Stimulated activated CD4-positive, alpha-beta T cell treated with anti-CD3 and anti-CD28 coated beads, Interleukin-2, amount 100 ng/mL, for 24 hours (primary cell): ENCODE measurements at places on chromosomes 6 and 20.

GRCh38 chr20:11429889-11430519 is 487.7 kb upstream of the BTBD3 start:
- DNase-seq, result no peak

DNA sequence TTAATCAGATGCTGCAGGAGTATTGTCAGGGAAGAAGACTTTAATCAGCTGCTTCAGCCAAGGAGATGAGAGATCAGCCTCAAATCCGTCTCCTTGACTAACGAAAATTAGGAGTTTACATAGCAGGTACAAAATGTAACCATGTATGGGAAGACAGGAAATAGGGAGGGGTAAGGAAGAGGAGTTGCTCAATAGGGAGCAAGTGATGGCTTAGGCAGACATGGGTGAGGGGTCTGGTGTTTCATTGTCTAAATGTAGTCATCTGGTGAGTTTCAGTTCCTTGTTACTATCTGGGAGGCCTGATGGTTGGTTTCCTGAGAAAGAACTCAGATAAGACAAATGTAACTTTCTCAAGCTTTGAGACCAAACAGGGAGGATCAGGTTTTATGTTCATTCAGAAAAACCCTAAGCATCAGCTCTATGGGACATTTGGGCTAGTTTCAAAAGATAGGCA is 217.3 kb upstream of the SULF2 start:
- no peak for DNase-seq

GRCh38 chr6:101513181-101513580 is 119.7 kb downstream of the GRIK2 start:
- DNase-seq, result no peak

DNA sequence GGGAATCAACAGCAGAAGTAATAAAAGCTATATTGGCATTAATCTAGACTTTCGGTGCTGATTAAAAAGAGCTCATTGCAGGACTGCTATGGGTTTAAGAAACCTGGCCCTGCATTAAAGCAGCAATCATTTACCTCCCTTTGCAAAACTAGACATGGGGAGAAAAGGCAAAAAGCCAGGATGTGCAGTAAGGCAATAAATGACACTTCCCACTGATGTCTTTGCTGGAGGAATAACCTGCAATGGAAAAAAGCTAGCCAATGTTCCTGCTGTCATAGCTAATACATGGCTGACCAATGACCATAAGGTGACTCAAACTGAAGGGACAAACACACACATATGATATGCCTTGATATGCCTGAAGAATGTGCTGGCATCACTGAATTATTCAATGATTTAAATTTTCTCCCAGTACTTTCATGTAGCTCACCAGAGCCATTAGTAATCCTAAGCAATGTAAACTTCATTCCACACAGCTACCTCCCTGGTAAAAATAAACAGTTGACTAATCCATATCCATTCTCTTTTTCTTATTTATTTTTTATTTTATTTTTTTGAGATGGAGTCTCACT is 8.7 kb downstream of the DNAAF9 start:
- DNase-seq, result no peak

GRCh38 chr6:113524826-113525225 is 332.3 kb upstream of the MARCKS start:
- DNase-seq, result no peak

DNA sequence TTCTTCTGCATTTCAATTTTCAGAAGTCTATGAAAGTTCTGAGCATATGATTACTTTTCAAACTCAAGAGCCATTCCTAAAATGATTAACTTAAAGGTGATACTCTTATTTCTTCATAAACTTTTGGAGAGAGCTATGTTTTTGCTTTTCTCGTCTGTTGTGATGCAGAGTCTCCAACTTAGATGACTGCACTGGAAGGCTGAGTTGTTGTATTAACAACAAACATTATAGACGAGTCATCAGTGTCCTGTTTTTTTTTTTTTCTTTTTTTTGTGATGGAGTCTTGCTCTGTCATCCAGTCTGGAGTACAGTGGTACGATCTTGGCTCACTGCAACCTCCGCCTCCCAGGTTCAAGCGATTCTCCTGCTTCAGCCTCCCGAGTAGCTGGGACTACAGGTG is 101.9 kb downstream of the CD109 start:
- no peak for DNase-seq

- peak; percentile 70 for DNase-seq
These were observed 57.3 kb downstream of the LINC00237 start for GRCh38 chr20:21048841-21049273.

- no peak for DNase-seq
These were observed 63.0 kb downstream of the AGPAT4 start for GRCh38 chr6:161210857-161211256.

GRCh38 chr6:25490018-25490801 is 161.8 kb upstream of the SCGN start:
- peak; percentile 62 for DNase-seq

GRCh38 chr20:63627751-63628245 is 897 bp upstream of the GMEB2 start:
- DNase-seq, result no peak
